Fibroblast of lung (primary cell): ENCODE measurements at places on chromosomes 5 and 9.
A peak's percentile ranks its signal among the peaks of the same experiment; 100 is the strongest.

GRCh38 chr5:52870448-52870847, 82.7 kb downstream of the ITGA1 start:
- DNase-seq, result no peak

DNA sequence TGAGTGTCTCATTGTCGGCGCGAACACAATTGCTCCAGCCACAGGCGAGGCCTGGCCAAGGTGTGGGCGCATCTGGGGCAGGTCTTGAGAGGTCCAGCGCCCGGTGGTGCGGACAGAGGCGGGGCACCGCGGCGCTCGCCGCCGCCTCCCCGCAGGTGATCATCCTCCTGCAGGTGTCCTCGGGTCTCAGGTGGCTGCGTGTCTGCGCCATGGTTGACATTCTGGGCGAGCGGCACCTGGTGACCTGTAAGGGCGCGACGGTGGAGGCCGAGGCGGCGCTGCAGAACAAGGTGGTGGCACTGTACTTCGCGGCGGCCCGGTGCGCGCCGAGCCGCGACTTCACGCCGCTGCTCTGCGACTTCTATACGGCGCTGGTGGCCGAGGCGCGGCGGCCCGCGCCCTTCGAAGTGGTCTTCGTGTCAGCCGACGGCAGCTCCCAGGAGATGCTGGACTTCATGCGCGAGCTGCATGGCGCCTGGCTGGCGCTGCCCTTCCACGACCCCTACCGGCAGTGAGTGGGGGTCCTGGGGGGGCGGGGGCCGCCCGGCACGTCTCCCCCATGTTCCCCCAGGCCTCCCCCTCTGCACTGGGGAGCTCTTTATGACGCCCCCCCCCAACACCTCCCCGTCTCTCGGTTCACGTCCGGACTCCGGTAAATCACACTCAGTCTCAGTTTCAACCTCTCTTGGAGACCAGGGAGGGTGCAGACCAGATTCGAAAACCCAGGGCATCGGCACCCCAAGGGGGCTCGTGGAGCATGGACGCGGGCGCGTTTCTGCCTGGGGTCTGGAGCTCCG, 446 bp downstream of the NXNL2 start:
- DNase-seq, result peak; percentile 18

DNA sequence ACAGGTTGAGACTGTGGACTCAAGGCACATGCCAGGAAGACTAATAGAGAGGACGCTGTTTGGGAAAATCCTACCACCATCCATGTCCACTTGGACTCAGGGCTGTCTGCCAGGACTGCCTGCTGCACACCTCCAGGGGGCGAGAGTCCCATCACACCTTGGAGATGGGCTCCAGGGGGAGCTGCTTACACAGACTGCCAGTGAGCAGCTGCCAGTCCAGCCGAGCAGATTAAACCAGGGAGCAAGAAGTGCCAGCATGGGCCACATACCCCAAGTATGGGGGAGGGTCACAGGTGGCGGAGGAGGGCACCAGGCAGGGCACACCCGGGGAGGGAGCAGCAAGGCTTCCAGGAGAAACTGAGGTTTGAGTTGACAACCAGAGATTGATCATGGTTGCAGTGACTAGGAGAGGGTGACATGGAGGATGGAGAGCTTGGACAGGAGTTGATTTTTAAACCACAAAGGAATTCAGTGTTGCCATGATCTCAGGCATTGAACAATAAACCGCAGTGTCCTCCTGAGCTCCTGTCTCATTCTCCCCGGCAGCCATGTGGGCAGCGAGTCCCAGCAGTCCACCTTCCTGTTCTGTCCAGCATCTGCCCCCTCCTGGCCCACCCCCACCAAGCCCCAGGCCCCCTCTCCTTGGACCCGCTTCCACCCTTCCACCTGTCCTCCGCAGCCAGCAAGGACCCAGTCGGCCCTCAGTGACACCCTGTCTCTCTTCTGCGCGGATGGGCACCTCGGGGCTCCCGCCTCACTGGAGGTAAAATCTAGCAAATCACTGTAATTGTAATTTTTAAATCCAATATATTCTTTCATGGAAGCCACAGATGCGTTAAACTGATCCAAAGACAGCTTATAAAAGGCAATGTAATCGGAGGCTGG, 3.1 kb upstream of the VAV2 start:
- no peak for DNase-seq

- peak; percentile 80 for DNase-seq
These were observed 92.0 kb downstream of the AMBP start for GRCh38 chr9:113985968-113986585.
